Posterior vena cava (tissue), 2 donors: ENCODE measurements at places on chromosomes 4 and X. TPM values are rescaled to one million over a fixed set of nuclear protein-coding genes. Genes with fewer than 3 reads are reported as not detected.

The GIMD1 gene
- total RNA-seq: not detected

The BGN gene
- 743 TPM for total RNA-seq

The UGT2B10 gene
- total RNA-seq: not detected

The PRDM5 gene
- total RNA-seq: 19.4 TPM

The LDOC1 gene
- 36.7 TPM for total RNA-seq

The PNCK gene
- total RNA-seq: 58.9 TPM

The HAND2 gene
- total RNA-seq: 1.1 TPM

The DDIT4L gene
- total RNA-seq: 4.4 TPM

The CSN1S1 gene
- not detected for total RNA-seq

The ARX gene
- total RNA-seq: not detected

The FGFBP1 gene
- not detected for total RNA-seq

The PAK3 gene
- total RNA-seq: 11.4 TPM

The ADRA2C gene
- total RNA-seq: 61.5 TPM

The LNX1 gene
- total RNA-seq: 3.7 TPM

The WDFY3 gene
- total RNA-seq: 77.2 TPM

The GRIA3 gene
- total RNA-seq: 4.9 TPM

The RTL3 gene
- total RNA-seq: 6.5 TPM

The TRIM60 gene
- total RNA-seq: not detected

The NCAPG gene
- 0.10 TPM for total RNA-seq

The GATA1 gene
- total RNA-seq: not detected

The TBC1D8B gene
- total RNA-seq: 9.2 TPM

The TMEM150C gene
- 6.9 TPM for total RNA-seq

The DOCK11 gene
- 34.3 TPM for total RNA-seq

The TRMT2B gene
- 12.9 TPM for total RNA-seq

The IL3RA gene
- total RNA-seq: 5.6 TPM

The CCDC149 gene
- 36.4 TPM for total RNA-seq

The MAMLD1 gene
- total RNA-seq: 12.8 TPM

The PAGE2 gene
- not detected for total RNA-seq

The ZDHHC15 gene
- total RNA-seq: 2.0 TPM

The EXOC1L gene
- total RNA-seq: not detected

The CTAG1B gene
- not detected for total RNA-seq

The SSX1 gene
- total RNA-seq: not detected

The TMPRSS11A gene
- not detected for total RNA-seq

The AR gene
- total RNA-seq: 15.4 TPM
